Activated T-cell treated with anti-CD3 and anti-CD28 coated beads for 48 hours (primary cell): ENCODE measurements at places on chromosomes 6 and 20.

- no peak for DNase-seq
Measured at GRCh38 chr6:149065658-149066556, 251.6 kb upstream of the TAB2 start.

- no peak for DNase-seq
Measured at GRCh38 chr6:33286946-33287914, 1.8 kb downstream of the WDR46 start.

- no peak for DNase-seq
Measured at GRCh38 chr6:105510746-105511145, 107.9 kb upstream of the PREP start.

GRCh38 chr6:10960171-10960570 lies 73.3 kb downstream of the SYCP2L start:
- no peak for DNase-seq

GRCh38 chr20:18815194-18815942 lies 1.8 kb downstream of the SCP2D1 start:
- DNase-seq = no peak

DNA sequence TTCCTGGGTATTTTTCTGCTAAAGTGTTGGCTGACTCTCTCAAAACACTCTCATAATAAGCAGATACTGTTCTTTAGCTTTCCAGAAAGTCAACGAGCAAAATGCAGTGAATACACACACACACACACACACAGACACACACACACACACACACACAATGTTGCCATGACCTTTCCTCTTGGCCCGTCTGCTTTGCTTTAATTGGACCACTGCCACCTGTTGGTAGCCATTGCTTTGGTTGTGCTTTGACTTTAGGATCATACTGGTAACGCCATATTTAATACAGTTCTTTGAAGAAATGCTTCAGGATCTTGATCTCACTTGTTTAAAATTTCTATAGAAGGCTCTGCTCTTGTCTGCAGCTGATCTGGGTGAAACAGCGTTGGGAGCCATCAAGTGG lies 4.4 kb downstream of the FIG4 start:
- no peak for DNase-seq

- DNase-seq = no peak
Measured at GRCh38 chr6:167965592-167966539, 31.6 kb upstream of the KIF25 start.

DNA sequence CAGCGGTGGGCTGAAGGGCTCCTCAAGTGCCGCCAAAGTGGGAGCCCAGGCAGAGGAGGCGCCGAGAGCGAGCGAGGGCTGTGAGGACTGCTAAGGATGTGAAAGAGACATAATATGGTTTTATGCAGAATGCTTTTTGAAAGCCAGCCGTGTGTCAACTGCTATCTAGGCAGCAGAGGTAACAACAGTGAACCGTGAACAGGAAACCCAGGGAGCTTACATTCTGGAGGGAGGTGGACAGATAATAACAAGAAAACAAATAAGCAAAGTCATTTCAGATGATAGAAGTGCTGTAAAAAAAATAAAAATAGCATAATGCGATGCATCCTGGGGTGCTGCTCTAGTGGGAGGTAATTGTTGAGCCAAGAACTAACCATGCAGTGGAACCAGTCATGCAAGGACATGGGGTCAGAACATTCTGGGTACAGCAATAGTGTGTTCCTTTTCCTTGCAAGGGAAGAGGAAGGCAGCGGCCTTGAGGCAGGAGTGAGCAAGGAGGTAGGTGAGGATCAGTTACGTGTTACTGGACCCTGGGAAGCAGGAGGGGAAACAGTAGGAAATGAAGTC lies 134.4 kb upstream of the TMEM170B start:
- no peak for DNase-seq

GRCh38 chr20:32296412-32296811 lies 19.0 kb downstream of the KIF3B start:
- DNase-seq = no peak

DNA sequence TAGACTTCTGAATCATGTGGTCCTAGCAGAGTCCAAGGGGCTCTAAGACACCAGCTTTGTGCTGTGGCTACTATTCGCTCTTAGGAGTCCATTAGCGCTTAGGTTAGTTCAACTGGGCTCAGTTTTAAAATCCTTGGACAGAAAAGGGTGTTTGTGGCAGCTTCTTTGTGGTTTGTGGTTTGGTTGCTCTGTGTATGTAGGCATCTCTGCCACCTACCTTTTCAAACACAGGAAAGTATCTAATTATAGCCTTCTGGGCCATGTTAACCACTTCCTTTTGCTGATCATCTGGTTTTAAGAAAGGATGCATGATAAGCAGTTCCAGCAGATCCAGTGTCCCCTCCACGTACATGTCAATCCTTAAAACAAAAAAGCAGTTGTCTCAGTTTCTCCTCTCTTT lies 10.8 kb downstream of the GSTA4 start:
- no peak for DNase-seq

DNA sequence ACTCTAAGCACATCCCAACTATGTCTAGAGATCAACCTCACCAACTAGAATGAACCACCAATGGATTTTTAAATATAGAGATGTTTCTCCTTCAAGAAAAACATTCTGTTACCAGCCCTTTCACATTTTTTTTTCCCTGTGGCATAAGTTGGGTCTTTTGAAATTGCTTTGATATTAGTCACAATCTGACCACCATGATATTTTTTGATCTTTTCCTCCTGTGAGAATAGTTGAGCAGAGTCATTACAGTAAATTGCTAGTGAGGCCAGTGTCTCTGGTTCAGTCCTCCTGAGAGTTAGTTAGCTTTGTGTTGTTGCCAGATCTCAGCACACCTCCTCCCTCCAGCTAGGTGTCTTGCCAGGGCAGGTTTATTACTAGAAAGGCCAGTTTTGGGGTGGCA lies 79.7 kb upstream of the MYLIP start:
- no peak for DNase-seq

GRCh38 chr6:77683515-77683914 lies 30.7 kb downstream of the MEI4 start:
- DNase-seq = no peak

DNA sequence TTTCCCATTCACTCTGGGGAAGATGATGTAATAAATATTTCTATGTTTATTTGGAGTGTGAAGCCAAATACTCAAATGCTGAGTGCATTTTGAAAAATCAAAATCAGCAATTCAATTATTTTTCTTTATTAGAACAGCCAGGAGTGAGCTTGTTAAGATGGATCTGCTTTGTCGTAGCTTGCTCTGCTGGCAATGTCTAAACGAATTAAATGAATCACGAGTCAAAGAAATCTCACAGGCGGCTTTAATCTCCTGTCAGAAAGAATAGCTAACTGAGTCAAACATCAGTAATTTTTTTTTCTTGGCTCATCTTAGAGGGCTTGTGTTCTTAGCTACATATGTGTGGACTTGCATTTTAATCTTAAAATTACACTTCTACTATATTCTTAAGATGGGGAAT lies 100.2 kb upstream of the HMGN3 start:
- no peak for DNase-seq
